ENCODE measurements at places on chromosomes 7 and 10. TPM values are rescaled to one million over a fixed set of nuclear protein-coding genes. Genes with fewer than 3 reads are reported as not detected.
A peak's percentile ranks its signal among the peaks of the same experiment; 100 is the strongest.

DNA sequence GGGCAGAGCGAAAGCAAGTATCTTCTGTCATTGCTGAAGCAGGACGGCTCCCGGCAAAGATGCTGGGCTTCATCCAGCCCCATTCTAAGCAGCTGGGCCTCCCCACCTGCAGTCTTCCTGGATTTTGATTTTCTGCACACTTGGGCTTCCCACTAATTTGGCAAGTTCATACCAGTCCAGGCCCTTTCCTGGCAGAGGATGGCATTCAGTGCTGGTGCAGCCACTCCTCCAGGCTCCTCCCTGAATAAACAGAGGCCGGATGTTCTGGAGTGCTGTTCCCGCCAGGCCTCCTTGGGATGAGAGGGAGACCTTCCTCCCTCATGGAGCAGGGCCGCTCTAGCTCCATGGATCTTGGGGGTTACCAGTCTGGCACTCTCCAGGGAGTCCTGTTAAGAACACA is 3.4 kb downstream of the BAG3 start:
- DNase-seq = peak; percentile 53

SLC13A1 gene
- not detected for total RNA-seq

GRCh38 chr10:54869022-54869421 is 68.0 kb upstream of the PCDH15 start:
- no peak for DNase-seq

DNA sequence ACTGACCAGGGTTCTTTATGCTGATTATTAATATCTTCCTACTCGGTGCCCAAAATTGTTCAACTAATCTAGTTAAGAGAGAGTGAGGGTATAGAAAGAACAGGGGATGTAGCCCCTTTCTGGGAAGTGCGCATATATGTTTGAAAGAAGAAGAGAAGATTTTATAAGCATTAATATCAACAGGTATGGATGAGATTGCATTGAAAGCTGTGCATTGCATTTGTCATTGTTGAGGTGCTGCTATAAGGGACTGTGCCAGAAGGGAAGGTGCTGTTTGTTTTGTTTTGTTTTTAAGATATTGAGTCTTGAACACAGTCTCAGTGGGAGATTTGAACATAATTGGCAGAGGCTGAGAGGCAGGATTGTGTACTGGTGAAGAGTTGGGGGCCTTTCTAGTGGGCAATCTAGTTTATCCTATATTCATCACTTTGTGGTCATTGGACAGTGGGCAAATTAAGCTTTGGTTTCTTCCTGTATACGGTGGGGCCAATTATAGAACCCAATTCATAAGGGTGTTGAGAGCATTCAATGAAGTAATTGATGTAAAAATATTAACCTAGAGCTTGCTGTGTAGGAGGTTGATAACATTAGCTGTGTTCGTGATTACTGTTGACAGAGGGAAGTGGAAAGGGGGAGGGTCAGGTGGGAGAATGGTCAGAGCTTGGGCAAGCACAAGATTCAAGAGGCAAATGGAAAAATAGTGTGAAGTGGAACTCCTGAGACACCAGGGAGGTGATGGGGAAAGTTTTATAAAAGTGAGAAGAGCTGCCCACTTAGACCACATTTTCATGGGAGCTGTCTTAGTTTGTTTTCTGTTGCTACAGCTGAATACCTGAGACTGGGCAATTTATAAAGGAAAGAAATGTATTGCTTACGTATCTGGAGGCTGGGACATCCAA is 19.9 kb upstream of the PCGF5 start:
- DNase-seq = no peak

TMUB1 gene
- 35.3 TPM for total RNA-seq

DNA sequence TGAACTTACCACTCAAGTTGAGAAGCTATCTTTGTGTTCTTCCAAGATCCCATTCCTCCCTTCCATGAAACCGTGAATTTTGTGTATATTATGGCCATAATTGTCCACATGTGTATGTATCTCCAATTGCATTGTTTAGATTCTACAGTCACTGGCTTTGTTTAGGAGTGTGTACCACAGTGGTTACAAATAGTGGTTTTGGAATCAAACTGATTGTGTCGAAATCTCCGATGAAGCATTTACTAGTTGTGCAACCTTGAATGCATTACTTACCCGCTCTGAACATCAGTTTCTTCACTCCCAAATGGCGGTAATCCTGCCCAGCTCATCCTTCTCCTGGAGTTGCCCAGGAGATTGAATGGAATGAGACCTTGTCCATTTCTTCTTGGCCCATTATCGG is 145.0 kb upstream of the ZNF32 start:
- DNase-seq = no peak

DNA sequence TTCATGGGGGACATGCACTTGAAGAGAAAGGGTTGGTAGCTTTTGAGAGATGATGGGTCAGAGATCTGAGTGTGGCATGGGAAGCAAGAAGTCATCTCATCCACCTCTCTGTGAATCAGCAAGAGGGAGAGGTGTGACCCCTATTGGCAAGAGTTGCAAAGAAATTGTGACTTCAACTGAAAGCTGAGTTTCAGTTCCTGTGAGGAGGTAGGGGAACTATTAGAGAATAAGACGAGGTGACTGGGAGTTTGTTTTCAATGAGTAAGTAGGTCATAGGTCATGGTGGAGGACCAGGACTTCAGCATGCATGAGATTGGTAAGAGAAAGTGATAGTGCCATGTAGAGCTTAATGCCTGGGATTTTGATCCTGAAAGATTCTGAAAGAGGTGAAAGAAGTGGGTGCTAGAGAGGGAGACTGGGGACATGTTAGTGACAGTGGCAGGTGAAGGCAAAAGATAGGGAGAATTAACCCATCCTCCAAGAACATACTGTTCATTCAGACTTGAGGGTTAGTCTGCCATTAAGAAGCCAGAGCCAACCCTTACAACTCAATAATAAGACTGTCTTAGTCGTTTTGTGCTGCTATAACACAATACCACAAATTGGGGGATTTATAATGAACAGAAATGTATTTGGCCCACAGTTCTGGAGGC is 75.5 kb upstream of the CAPZA2 start:
- no peak for DNase-seq
